RKO (cell line): ENCODE measurements at places on chromosomes 1 and 21.

GRCh38 chr1:223872308-223872901, 26.7 kb upstream of the TP53BP2 start:
- DNase-seq = no peak

DNA sequence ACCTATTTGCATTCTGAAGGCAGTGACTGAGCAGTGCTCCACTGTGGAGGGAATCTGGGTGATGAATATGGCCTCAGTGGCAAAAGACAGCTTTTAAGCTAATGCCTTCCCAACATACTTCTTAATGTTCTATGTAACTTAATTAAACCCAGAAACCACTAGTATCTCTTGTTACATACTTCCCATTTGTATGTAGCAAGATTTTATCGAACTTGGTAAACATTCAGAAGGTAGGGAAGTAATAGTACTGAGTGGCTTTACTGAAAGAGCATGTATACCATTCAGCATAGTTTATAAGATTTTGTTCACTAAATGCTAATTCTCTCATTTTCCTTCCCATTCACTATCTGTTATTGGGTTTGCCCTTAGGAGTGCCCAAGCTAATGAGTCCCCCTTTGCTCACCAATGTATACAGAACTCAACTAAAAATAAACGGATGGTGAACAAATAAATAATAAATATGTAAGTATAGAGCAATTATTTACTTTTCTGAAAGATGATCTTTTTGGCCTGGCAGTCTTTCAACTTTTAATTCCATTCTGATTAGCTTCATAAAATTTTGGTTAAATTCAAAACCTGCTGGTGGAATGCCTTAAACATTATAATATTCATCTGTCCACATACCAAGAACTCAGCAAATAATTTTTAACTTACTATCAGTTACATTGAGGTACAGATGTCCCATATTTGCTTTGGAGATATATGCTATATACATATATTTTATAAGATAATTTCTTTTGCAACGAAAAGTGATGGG, 204.4 kb downstream of the APP start:
- DNase-seq = no peak

DNA sequence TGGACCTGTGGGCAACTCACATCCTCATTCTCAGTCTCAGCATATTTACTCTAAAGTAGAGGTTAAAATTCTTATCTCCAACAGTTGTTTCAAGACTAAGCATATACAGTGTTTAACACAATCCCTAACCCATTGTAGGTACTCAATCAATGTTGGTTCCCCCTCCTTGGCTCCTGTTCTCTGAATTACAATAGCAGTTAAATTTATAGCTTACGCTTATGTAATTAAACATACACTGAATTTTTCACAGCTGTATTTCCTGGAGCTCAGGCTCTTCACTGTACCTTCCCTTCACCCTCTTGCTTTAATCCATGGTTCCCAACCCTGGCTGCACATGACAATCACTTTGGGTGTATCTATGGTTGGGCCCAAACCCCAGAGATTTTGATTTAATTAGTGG, 89.4 kb downstream of the LPAR3 start:
- no peak for DNase-seq

GRCh38 chr21:33296156-33296555, 28.6 kb upstream of the IFNAR1 start:
- no peak for DNase-seq

- no peak for DNase-seq
Measured at GRCh38 chr1:235607284-235607683, 42.3 kb downstream of the GNG4 start.

- no peak for DNase-seq
Measured at GRCh38 chr1:198846556-198846955, 207.7 kb downstream of the PTPRC start.

DNA sequence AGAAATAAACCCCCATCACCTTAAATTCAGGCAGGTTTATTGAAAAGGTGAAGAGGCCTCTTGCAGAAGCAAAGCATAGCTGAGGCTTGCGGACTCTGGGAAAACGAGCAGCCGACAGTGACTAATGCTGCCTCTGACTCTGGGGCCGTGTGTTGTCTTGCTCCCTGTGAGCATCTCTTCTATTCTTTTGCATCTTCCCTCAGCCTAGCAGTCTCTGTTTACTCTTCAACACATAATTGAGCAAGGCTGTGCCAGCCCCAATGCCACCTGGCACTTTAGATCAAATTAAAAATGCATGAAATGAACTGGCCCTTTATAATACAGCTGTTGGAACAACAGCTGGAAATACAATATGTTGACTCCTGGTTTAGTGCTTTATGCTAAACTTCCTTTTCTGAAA, 18.4 kb upstream of the REG4 start:
- no peak for DNase-seq

DNA sequence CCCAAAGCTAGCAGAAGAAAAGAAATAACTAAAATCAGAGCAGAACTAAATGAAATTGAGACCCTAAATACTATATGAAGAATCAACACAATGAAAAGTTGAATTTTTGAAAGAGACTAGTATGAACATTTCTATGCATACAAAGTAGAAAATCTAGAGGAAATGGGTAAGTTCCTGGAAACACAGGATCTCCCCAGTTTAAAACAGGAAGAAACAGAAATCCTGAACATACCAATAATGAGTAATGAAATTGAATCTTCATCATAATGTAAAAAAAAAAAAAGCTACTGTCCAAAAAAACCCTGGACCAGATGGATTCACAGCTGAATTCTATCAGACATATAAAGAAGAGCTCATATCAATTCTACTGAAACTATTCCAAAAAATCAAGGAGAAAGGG, 233.5 kb downstream of the PLPP3 start:
- no peak for DNase-seq

DNA sequence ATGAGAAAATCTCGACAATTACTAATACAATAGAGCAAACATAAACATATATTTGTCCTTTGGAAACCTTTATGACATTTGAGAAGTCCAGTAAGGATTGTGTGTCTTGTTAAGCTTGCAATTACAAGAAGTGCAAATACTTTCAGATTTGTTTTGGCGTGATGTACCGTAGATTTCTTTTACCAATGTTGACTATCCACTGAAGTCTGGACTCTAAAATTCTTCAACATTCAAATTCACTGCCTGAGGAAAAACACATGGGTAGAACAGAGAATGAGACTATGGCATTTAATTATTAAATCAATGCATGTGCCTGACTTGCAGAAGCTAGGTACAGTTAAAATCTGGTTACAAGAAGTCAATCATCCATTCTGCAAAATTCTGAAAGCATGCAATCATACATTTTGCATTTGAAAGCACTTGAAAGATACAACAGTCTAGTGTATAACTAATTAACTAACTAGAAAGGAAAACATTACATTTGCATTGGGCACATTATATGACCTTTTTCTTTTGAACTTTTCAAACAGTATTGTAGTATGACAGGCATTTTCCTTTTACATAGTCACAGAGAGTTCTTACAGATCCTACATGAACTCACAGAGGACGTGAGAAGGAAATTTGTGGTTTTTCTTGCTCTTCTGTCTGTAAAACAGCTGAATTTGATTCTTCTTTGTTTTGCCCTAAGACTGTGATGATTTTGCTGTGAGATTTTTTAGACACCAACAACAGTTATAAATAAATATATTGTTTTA, 511.1 kb upstream of the ADGRL4 start:
- no peak for DNase-seq

- DNase-seq = peak; percentile 61
Measured at GRCh38 chr1:28582248-28582615, 9.8 kb upstream of the RAB42 start.

DNA sequence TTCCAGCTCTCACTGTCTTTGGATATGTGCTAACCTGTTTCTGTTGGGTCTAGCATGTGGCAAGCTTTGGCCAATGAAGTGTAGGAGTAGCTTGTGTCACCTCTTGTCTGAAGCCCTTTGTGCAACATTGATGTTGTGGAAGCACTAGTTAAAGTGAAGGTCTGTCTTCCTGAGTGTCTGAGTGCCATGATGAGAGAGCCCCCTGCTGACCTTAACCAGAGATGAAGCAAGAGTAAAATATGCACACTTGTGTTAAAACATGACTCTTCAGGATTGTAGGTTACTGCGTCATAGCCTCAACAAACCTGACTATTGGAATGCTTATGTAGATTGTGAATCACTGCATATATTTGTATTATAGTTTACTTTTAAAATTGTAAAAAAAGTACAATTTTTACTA, 103.7 kb downstream of the NCAM2 start:
- peak; percentile 61 for DNase-seq

- peak; percentile 31 for DNase-seq
Measured at GRCh38 chr1:31605908-31606427, 11.5 kb upstream of the HCRTR1 start.

DNA sequence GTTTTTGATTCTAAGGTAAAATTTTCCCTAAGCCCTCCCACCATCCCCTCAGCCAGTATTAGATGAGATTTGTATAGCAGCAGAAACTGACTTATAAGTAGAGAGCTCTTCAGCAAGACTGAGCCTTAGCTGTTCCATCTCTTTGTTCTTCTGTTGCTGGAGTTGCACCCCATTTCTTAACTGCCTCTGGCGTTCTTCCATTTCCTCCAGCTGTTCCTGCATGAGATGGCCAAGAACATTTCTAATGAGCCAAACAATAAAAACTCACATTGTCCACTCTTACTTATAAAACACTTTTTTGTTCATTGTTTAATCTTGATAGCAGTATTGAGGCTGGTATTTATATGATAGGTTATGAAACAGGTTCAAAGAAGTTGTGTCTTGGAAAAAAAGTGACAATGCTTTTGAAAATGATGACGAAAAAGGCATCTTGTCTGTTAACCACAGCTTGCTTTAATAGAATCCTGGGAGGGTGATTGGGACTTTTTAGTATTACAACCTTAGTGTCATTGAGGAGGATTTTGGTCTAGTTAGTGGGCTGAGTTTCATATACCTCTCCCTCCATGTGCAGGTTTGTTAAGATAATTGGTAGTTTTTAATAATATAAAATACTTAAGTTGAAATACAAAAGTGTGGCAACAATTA, 18.3 kb downstream of the SYNC start:
- DNase-seq = no peak

DNA sequence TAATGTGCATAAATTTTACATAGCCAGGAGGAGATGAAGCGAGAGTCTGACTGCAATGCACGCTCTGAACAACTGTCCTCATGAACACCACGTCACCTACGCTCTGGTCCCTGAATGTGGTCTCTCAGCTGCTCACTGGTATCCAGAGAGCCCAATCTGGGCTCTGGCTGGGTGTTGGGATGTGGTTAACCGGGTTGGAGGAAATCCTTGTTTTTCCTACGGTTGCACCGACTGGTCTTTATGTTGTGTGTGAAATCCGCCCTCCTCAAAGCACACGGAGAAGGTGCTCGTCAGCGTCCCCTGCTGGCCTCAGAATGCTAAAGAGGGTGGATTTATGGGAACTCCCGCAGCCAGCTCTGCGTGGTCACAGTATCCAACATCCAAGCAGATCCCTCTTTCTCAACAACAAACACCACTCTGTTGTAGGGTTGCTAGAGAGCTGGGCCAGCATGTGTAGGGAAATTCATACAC, 51.8 kb upstream of the FAM89A start:
- peak; percentile 16 for DNase-seq
